ENCODE measurements at places on chromosomes 2 and 18. TPM values are rescaled to one million over a fixed set of nuclear protein-coding genes. Genes with fewer than 3 reads are reported as not detected.
A peak's percentile ranks its signal among the peaks of the same experiment; 100 is the strongest.

Gene CDCA7
- total RNA-seq: 1.7 TPM

DNA sequence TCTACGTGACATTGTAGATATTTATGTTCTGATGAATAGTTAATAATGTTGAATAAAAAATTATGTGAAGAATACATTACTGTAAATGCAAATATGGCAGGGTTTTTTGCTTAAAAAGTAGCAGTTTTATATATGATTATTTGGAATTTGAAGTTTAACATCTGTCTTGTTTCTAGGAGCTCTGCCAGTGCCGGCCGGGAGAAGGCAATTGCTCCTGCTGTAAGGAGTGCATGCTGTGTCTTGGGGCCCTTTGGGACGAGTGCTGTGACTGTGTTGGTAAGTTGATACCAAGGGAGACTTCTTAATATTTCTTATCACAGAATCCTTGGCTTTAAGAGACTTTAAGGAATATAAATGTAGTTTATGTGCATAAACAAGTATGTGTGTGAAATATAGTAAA is 25.2 kb downstream of the TWSG1 start:
- no peak overlapping the region for H3K4me3 ChIP-seq
- H3K27me3 ChIP-seq: no peaks in the 10 kb centered on the region
- no peaks in the 10 kb centered on the region for H3K36me3 ChIP-seq
- H3K27ac ChIP-seq: no peak overlapping the region

Gene DYNAP
- total RNA-seq: not detected

GRCh38 chr2:98801921-98802321 is 71.0 kb upstream of the MGAT4A start:
- H3K4me1 ChIP-seq: peaks cover 22% of the 10 kb centered on the region
- no peak overlapping the region for H3K4me3 ChIP-seq
- H3K36me3 ChIP-seq: no peaks in the 10 kb centered on the region
- H3K27ac ChIP-seq: no peak overlapping the region
- DNase-seq: peak; percentile 79

Gene CEBPZ
- total RNA-seq: 34.5 TPM

GRCh38 chr18:9931678-9932077 is 17.9 kb downstream of the VAPA start:
- peaks cover 9% of the 10 kb centered on the region for H3K36me3 ChIP-seq
- H3K27me3 ChIP-seq: no peaks in the 10 kb centered on the region
- no peak overlapping the region for H3K4me3 ChIP-seq

DNA sequence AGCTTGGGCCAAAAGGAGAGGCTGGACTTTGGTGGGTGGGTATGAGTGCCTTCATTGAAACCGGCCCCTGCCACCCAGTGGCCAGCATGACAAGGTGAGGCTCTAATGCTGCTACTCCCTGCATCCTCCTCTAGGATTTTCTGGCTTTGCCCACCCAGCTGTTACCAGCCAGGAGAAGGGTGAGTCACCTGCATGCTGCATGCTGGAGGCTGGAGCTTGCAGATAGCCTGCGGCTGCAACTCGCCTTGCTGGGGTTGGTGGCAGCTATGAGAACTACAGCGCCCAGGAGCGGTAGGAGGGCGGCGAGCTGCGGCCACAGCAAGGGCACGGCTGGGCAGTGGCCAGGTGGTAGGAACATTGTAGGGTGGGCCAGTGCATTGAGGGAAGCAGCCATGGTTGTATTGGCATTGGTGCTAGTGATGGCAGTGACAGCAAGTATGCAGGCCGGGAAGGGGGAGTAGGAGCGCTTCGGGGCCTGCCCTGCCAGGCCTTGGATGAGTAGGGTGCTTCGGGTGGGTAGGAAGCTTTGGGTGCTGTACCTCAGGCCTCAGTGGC is 75.4 kb upstream of the SLC35G4 start:
- no peaks in the 10 kb centered on the region for H3K4me1 ChIP-seq
- H3K27me3 ChIP-seq: no peaks in the 10 kb centered on the region
- no peaks in the 10 kb centered on the region for H3K36me3 ChIP-seq
- no peak for DNase-seq

- H3K4me1 ChIP-seq: peaks cover 54% of the 10 kb centered on the region
- H3K27me3 ChIP-seq: no peaks in the 10 kb centered on the region
- no peaks in the 10 kb centered on the region for H3K36me3 ChIP-seq
- DNase-seq: no peak
- peak overlapping the region; percentile 24 for H3K27ac ChIP-seq
Observed at GRCh38 chr18:34738175-34738894, 28.2 kb downstream of the DTNA start.
